ENCODE measurements at places on chromosomes 16 and 17.

DNA sequence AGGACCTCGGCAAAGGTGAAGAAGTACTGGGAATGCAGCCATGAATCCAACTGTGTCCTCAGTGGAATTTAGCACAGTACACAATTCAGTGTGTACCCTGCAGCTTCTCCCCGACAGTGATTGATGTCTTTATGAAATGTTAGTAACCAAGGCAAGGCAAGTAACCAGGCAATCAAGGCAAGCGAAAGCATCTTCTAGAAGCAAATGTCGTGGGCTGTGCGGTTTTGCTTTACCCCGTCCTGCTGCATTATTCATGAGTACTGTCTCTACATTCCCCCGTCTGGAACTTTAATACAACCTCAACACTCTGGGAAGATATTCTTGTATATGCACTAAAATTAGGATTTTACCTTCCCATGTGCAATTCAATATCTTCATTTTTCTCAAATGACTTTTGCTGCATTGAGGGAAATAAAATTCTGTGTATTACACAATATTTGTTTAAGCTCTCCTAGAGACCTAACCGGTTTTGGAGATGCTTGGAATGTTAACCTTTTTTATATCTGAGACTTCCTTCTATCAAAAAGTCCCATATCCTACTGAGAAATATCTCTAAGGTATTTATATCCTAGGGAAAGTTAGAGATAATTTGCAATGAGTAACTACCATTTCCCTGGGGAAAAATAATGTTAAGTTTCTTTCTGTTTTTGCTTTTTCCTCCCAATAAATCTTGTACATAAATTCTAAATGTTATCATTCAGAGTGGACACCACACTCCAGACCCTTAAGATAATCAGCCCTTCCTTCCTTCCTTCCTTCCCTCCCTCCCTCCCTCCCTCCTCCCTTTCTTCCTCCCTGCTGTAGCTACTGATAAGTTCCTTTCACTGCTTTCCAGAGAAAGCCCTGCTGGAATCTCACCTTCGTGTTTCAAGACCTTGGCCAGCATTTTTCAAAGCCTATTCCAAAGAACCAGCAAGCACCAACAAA lies 51.9 kb upstream of the ADORA2B start:
- DNase-seq, result no peak
- no peak overlapping the region for H3K4me3 ChIP-seq
- peaks cover 15% of the 10 kb centered on the region for H3K27me3 ChIP-seq
- H3K27ac ChIP-seq, result no peak overlapping the region

GRCh38 chr16:11497851-11498289 lies 88.8 kb downstream of the LITAF start:
- DNase-seq, result no peak
- no peaks in the 10 kb centered on the region for H3K27me3 ChIP-seq
- H3K27ac ChIP-seq, result no peak overlapping the region
- peaks cover 26% of the 10 kb centered on the region for H3K4me1 ChIP-seq

- DNase-seq, result peak; percentile 50
- no peaks in the 10 kb centered on the region for H3K27me3 ChIP-seq
- H3K27ac ChIP-seq, result peak overlapping the region; percentile 98
- peaks cover 25% of the 10 kb centered on the region for H3K36me3 ChIP-seq
- peaks cover 72% of the 10 kb centered on the region for H3K4me1 ChIP-seq
Observed at GRCh38 chr17:55420776-55421178, 858 bp downstream of the MMD start.

DNA sequence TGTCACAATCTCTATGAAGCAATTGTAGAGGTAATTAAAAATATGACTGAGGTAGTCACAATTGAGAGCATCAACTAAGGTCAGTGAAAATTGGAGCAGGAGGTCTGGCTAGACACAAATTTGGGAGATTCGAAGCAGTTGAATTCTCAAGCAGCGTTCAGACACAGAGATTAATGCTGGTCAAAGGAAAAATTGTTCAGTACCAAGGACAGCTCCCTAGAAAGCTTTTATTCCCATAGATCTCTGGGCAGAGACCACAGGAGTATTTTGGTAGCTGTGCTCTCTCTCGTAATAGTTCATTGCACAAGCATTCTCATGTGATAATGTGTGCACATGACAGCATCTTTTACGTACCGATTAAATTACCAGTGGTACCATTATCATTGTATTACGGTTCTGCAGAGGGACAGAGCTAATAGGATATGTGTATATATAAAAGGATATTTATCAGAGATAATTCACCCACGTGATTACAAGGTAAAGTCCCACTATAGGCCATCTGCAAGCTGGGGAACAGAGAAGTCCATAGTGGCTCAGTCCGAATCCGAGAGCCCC lies 387.5 kb upstream of the HSBP1 start:
- no peaks in the 10 kb centered on the region for H3K4me1 ChIP-seq
- H3K27ac ChIP-seq, result no peak overlapping the region
- no peak for DNase-seq

DNA sequence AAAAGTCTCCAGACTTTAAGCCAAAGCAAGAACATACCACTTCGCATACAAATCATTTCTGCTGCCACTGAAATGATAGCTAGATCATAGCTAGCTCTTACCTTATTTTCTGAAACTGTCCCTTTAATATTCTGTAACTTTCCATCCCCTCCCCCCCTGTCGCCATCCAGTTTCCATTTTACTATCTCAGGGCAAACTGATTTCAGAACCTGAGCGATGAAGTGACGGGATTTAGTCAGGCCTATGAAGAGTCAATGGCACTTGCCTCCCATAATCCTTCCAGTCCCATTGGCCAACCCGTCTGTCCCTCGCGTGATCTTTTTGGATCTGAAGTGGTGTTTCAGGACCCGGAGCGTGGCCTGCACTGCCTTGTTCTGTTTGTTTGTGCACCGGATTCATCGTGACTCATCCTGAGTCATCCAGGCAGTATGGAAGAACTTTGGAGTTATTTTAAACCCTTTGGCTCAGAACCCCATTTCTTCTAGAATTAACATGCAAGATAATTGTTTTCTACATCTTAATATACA lies 199.8 kb upstream of the CHMP6 start:
- H3K4me1 ChIP-seq, result peaks cover 23% of the 10 kb centered on the region
- H3K27me3 ChIP-seq, result no peaks in the 10 kb centered on the region
- no peak overlapping the region for H3K27ac ChIP-seq
- DNase-seq, result no peak

DNA sequence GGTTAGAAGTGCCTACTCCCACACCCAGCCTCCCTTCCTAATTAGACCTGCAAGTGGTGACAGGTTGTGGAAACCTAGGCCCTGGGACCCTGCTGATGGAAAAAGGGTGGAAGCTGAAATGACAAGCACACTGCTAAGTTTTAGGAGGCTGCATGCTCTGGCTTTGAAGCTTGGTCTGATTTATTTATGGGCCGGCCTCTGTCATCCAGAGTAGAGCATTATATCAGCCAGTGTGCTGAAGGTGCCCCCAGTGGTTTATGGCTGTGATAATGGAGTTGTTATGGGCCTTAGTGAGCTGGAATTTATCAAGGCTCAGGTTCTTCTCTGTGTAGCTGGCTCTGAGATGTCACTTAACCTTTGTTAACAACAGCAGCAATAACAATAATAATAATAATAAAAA lies 142.6 kb downstream of the UTP18 start:
- DNase-seq, result no peak
- H3K4me1 ChIP-seq, result no peaks in the 10 kb centered on the region
- H3K4me3 ChIP-seq, result no peak overlapping the region

- H3K4me3 ChIP-seq, result peak overlapping the region; percentile 93
Observed at GRCh38 chr17:81516439-81516838, 3.8 kb upstream of the ACTG1 start.

DNA sequence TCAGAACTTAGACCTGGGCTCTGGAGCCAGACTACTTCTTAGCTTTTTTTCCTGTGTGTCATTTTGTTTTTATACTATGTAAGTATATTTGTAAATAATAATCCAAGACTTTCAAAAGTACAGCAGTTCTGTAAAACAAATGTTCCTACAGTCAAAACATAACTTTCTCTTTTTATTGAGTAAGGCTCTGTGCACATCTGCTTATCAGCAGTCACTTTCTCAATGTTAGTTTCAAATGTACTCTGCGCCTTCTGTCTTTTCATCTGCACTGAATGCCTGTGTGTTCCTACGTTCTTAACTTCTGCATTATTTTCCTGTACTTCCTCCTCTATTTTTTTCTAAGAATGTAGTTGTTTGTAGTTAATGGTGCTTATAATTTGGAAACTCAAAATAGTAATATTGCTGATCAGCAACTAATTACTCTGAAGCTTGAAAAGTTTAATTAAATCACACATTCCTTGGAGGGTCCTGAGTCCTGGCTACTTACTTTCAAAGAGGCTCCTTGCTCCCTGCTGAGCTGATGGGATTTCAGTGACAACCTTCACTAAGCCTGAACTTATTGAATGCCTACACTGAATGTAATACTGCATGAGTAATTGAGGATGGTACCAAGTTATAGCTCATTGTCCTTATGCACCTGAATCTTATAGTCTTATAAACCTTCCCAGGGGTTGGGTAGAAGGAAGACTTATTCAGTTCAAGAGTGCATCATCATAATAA lies 329.9 kb downstream of the KCNJ2 start:
- no peak for DNase-seq
- no peaks in the 10 kb centered on the region for H3K36me3 ChIP-seq
- no peaks in the 10 kb centered on the region for H3K4me1 ChIP-seq
- no peak overlapping the region for H3K27ac ChIP-seq
- no peak overlapping the region for H3K4me3 ChIP-seq

DNA sequence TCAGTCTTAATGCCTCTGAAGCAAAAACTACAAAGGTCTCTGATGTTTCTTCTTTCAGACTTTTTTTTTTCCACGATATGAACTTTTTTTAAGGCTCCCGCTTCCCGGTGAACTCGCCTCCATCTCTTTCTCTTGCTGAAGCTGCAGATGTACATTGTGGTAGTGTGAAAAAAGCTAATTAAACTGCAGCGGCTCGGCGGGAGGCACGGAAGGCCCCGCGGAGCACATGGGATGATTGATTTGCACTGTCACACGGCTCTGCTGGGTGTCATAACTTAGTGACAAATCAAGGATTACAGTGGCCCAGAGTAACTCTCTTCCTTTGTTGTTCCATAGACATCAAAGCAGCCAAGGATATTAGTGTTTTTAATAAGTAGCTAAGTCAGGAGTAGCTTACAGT lies 196.3 kb downstream of the AXIN2 start:
- peaks cover 5% of the 10 kb centered on the region for H3K27me3 ChIP-seq
- no peaks in the 10 kb centered on the region for H3K36me3 ChIP-seq
- no peaks in the 10 kb centered on the region for H3K4me1 ChIP-seq
- no peak overlapping the region for H3K27ac ChIP-seq
- DNase-seq, result no peak
- no peak overlapping the region for H3K4me3 ChIP-seq

DNA sequence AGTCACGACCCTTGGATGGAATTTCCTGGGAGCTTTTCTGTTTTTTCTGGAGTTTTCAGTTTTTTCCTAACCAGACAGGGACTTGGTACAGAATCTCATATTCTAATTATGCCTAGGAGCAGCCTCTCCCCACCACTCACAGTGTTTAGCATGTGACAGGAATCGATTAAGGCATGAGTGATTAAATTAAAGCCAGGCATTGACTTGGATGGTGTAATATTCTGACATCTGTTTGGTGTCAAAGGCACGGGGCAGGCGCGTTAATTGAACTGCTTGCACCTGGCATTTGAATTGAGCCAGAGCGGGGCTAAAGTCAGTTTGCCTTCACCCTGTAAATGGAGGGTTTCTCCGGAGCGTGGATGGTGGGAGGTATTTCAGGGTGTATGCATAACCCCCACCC lies 11.9 kb downstream of the MAPT start:
- H3K36me3 ChIP-seq, result no peaks in the 10 kb centered on the region
- H3K4me3 ChIP-seq, result no peak overlapping the region
- peaks cover 40% of the 10 kb centered on the region for H3K27me3 ChIP-seq
- no peaks in the 10 kb centered on the region for H3K4me1 ChIP-seq

DNA sequence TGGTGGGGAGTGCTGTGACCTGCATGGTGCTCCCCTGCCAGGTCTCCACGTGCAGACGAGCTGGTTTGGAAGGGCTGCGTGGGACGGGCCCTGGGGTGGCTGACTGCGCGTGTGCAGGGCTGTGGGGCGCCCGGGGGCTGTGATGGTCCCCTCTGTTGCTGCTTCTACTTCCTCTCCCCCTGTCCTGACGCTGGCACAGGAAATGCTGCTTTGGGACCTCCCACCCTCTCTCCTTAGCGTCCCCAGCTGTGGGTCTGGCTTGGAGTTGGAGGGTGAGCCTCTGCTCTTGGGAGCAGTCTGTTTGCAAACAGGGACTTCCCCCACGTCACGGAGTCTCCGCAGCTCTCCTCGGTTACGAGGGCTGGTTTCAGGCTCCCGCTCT lies 35.2 kb downstream of the TSC2 start:
- H3K27me3 ChIP-seq, result no peaks in the 10 kb centered on the region
- H3K4me3 ChIP-seq, result no peak overlapping the region
- H3K36me3 ChIP-seq, result peaks cover 45% of the 10 kb centered on the region
- DNase-seq, result no peak

DNA sequence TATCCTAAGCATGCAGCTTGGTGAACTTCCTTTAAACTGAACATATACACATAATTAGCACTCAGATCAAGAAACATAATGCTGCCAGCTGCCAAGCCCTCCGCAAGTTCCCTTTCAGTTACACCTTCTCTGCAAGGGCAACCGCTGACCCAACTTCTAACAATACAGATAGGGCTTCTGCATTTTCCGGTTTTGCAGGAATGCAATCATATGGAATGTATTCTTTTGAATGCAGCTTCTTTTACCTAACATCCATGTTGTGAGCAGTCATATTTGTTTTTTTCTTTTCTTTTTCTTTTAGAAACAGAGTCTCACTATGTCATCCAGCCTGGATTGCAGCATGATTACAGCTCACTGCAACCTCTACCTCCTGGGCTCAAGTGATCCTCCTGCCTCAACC lies 110.7 kb downstream of the GSG1L start:
- H3K27me3 ChIP-seq, result peaks cover 4% of the 10 kb centered on the region
- no peaks in the 10 kb centered on the region for H3K36me3 ChIP-seq
- DNase-seq, result no peak
- H3K4me3 ChIP-seq, result no peak overlapping the region
- no peaks in the 10 kb centered on the region for H3K4me1 ChIP-seq
- no peak overlapping the region for H3K27ac ChIP-seq

DNA sequence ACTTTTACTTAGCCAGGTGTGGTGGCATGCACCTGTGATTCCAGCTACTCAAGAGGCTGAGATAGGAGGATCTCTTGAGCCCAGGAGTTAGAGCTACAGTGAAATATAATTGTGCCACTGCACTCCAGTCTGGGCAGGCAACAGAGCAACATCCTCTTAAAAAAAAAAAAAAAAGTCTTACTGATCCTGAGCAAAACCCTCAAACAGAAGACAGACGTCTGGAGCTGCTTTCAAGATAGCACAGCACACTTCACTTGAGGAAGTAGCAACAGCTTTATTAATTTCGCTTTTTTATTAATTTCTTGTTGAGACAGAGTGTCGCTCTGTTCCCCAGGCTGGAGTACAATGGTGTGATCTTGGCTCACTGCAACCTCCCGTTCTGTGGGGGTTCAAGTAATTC lies 10.2 kb upstream of the GGA2 start:
- DNase-seq, result no peak
- peak overlapping the region; percentile 53 for H3K4me3 ChIP-seq
- H3K27me3 ChIP-seq, result no peaks in the 10 kb centered on the region
- H3K27ac ChIP-seq, result peak overlapping the region; percentile 80
- H3K36me3 ChIP-seq, result peaks cover 38% of the 10 kb centered on the region

Measured in activated B cell treated with CpG ODN at 0.5 μM for 24 hours (primary cell).